ENCODE measurements at places on chromosomes 5 and 9.

GRCh38 chr5:124333298-124333979, 413.0 kb downstream of the ZNF608 start:
- H3K4me1 ChIP-seq = no peaks in the 10 kb centered on the region
- H3K27me3 ChIP-seq = no peaks in the 10 kb centered on the region
- no peaks in the 10 kb centered on the region for H3K36me3 ChIP-seq
- H3K27ac ChIP-seq = no peak overlapping the region
- H3K4me3 ChIP-seq = no peak overlapping the region

DNA sequence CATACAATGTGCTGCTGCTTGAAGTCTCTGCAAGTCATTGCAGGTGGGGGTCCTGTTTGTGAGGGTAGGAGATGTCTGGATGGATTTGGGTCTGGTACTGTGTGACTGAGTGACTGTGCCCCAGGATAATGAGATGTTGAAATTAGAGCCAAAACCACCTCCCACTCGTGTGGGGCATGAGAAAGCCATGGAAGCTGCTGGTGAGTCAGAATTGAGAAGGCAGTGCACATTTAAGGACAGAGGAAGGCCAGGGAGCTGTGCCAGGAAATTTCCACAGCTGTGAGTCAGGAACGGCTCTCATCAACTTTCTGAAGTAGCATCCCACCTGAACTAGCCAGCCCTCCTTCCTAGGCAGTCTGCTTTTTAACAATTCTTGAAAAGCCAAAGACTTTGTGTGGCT, 229.8 kb downstream of the DRD1 start:
- H3K4me3 ChIP-seq = no peak overlapping the region
- no peaks in the 10 kb centered on the region for H3K4me1 ChIP-seq
- H3K27me3 ChIP-seq = no peaks in the 10 kb centered on the region
- H3K36me3 ChIP-seq = no peaks in the 10 kb centered on the region
- no peak for DNase-seq

DNA sequence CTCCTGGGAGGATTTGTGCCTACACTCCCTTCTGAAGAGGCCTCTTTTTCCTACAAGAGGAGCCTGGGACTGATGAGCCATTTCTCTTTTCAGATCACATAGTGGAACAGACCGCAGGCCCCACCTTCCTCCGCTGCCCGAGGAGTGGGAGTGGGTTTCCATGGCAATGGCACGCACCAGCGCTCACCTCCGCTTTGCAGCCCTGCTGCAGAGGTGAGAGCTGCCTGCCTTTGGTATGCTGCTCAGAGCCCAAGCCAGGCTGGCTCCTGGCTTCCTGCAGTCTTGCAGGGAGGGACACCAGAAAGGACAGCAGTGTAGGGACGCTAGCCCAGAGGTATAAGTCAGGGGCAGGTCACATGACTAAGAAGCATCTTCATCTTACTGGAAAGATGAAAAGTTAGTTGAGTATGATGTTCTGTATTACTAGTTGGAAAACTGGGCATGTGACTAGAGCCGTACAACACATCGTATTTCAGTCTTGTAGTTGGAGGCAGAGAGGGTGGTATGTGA, 12.4 kb downstream of the PTTG1 start:
- H3K27me3 ChIP-seq = no peaks in the 10 kb centered on the region
- no peak for DNase-seq
- H3K36me3 ChIP-seq = peaks cover 15% of the 10 kb centered on the region
- peaks cover 26% of the 10 kb centered on the region for H3K4me1 ChIP-seq

GRCh38 chr9:89623925-89624420, 19.2 kb downstream of the GADD45G start:
- H3K27ac ChIP-seq = no peak overlapping the region
- H3K27me3 ChIP-seq = peaks cover 12% of the 10 kb centered on the region

GRCh38 chr9:131517761-131518190, 13.3 kb downstream of the UCK1 start:
- H3K4me1 ChIP-seq = no peaks in the 10 kb centered on the region
- no peaks in the 10 kb centered on the region for H3K27me3 ChIP-seq
- peaks cover 55% of the 10 kb centered on the region for H3K36me3 ChIP-seq
- H3K4me3 ChIP-seq = no peak overlapping the region
- H3K27ac ChIP-seq = no peak overlapping the region
- no peak for DNase-seq

DNA sequence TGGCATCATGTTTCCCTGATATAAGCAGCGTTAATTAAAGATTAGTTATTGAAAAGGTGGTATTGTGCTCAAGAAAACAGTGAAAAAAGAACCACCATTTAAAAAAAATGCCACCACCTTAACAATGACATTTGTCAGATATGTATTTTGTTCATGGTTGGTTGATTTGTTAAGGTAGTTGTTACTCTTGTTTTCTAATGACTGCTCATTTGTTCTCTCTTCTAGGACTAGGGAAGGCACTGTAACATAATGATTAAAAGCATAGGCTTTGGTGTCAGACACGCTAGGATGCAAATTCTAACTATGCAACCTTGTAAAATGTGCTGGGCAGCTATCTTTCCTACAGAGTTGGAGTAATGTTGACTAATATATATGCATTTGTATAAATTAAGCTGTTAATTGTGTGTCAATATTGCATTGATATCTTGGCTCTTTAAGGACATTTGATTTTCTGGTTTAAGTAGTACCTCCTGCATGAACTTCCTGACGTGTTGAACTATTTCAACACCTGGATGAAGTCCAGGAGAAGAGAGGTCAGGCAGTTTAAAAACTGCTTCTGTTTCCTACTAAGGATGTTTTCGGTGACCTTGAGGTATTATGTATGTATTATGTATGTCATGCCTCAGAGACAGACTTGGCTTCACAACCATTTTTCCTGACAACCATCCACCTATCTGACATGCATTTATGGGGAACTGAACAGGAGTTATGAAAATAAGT, 77.8 kb downstream of the MUSK start:
- no peaks in the 10 kb centered on the region for H3K36me3 ChIP-seq
- no peak for DNase-seq
- no peaks in the 10 kb centered on the region for H3K4me1 ChIP-seq
- H3K27ac ChIP-seq = no peak overlapping the region
- no peaks in the 10 kb centered on the region for H3K27me3 ChIP-seq

All from activated T-helper 2 cell treated with anti-CD3 and anti-CD28 coated beads, Interferon-gamma antibody, Interleukin-2, Interleukin-4, amounts not matched to agents 10 μg/mL and 5 μg/mL and 100 μg/mL, durations not matched to agents 14 hours and 24 hours and 36 hours (primary cell).